ENCODE measurements at places on chromosomes 6 and 20. TPM values are rescaled to one million over a fixed set of nuclear protein-coding genes. Genes with fewer than 3 reads are reported as not detected.

The IL17A gene
- not detected for total RNA-seq

The SIRPA gene
- total RNA-seq = 0.34 TPM

The B3GALT4 gene
- 8.6 TPM for total RNA-seq

The STX11 gene
- not detected for total RNA-seq

The CLVS2 gene
- 18.6 TPM for total RNA-seq

The OPRM1 gene
- not detected for total RNA-seq

The CCN5 gene
- total RNA-seq = not detected

The TMEM151B gene
- 51.3 TPM for total RNA-seq

The MYCT1 gene
- total RNA-seq = not detected

The KCNB1 gene
- 3.1 TPM for total RNA-seq

DNA sequence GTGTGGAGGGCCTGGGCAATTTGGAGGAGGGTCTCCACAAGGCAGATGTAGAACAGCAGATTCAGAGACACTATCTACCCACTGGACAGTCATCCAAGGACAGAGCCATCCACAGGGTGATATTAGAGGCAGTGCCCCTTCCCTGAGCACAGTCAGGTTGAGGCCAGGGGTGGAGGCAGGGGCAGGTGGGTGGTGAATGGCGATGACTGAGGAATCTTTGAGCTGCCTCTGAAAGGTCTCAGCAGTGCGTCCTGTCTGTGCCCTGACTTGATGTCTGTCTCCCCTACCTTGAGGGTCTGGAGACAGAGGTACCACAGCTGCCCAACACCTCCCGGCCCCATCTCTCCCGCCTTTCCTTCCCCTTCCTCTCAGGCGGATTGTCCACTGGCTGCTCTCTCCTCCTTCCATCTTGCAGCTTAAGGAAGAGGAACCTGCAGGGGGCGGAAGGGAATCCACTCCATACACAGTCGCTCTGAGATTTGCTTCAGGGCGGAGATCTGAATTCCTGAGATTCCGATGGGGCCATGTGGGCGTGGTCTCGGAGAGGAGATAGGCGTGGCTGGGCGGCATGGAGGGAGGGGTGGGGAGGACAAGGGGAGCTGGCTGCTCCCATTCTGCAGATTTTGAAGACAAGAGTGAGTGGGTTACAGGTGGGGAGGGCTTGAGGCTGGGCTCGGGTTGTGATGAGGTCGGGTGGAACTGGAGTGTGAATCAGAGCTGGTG, 1.7 kb downstream of the MUCL3 start:
- DNase-seq = peak; percentile 38

DNA sequence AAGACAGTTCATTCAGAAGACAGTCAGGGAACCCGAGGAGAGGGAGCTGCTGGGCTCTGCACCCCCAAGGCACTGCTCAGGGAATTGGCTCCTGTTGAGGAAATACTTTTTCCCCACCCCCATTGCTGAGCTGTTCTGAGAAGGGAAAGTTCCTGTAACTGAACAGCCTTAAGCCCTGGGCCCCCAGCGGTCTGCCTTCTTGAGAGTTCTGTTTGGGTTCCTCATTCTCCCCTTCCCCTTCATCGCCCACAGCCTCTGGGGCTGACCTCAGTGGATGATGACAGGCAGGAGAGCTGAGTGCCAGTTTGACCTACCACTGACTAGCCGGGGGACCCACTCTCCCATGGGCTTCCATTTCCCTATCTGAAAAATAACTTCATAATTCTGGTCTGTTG, 10.7 kb downstream of the HCK start:
- DNase-seq = no peak

DNA sequence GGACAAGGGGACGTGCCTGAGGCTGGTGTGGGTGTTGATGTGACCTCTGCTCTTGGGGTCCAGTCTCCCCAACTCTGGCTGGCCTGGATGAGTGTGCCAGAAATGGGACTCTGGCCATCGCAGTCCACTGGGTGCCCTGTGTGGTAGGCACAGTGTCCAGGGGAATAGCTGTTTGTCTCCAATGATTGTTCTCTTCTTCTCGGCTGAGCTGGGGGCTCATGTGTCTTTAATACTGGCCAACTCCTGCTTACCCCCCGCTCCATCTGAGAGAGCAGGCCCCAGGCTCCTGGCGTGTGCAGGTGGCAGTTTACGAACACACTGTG, 45.0 kb downstream of the RBM38 start:
- DNase-seq = no peak

GRCh38 chr6:14353798-14354197, 236.2 kb downstream of the CD83 start:
- DNase-seq = no peak

GRCh38 chr20:59104831-59105230, 58.8 kb upstream of the ZNF831 start:
- no peak for DNase-seq

DNA sequence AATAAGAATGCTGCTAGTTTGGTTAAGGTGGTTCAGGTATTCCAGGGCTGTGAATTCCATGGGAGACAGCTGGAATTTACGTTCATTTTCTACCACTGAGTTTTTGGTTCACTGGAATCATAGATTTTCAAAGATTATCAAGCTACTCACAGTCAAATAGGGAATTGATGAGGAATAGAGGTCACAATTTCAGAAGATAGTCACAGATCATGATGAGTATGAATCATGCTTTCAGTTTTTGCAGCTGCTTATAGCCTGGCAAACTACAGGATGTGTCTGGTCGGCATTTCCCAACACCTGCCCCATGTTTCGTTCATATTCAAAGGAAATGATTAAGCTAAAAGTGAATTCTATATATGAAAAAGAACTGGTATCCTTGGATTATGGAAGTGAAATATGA, 58.7 kb downstream of the BCKDHB start:
- no peak for DNase-seq

DNA sequence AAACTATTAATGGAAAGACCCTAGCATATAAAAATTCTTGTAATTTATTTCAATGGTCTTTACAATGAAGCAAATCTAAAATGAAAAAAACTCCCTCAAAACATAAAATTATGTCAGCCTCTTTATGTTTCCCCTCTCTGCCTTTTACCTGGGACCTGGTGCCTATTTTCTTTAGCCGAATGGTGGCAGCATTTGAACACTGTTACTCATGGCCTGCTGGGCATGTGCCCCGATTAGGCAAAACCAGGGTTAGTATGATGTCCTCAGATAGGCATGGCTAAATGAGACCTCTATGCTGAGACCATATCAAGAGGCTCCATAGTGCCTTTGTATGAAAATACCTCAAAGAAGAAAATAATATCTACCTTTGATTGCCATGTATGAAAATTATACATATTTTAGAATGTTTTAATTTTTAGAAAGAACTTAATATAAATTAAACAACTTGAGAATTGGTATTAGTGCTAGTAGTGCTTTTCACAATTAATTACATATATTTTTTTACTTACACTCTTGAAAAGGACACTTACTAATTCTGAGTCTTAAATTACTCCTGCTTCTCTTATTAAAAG, 22.5 kb upstream of the C6orf58 start:
- DNase-seq = no peak

GRCh38 chr20:64080013-64080812, at the start of gene OPRL1:
TSS of gene OPRL1 (plus strand) at chr20:64080082. CDS start at chr20:64092721, 12,639 bp downstream.
- DNase-seq = no peak

DNA sequence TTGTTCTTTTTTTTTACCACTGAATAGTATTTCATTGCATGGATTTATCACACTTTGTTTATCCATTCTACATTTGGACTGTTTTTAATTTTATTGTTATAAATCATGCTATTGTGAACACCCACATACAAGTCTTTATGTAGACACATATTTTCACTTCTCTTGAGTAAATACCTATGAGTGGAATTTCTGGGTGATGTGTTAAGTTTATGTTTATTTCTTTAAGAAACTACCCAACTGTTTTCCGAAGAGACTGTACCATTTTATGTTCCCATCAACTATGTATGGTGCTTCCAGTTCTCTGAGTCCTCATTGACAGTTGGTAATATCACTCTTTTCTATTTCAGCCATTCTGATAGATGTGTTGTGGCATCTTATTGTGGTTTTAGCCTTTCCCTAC, 54.0 kb downstream of the RIN2 start:
- DNase-seq = no peak

DNA sequence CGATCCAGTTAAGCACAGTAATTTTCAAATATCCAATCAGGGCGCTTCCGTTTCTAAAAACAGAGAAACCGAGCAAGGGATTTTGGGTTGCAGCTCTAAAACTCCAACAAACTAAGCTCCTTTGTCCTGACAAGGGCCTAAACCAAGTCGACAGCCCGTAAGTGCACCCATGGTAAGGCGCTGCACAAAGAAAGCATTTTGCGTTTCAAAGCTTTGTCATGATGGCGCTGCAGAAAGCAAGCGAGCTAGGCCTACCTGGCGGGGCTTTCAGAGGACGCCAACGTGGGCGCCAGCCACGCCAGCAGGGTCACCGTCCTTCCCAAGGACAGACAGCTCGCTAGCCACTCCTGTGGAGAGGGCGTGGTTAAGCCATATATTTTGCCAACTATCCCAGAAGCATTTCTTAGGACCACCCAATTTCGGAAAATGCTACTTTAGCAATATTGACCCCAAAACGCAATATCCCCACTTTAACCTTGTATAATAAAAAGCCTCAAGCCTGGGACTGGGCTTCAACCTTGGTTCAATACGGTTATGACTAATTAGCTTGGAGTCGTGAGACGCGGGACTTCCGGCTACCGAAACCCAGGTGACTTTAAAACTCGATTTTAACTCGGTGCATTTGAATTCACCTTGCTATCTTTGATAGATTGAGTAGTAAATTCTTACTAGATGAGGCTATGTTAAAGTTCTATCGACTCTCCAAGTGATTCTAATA, 53.8 kb downstream of the TRIM38 start:
- DNase-seq = no peak

GRCh38 chr6:79077715-79078074, 359 bp downstream of the PHIP start:
- DNase-seq = no peak

GRCh38 chr6:166010136-166010960, 157.3 kb downstream of the TBXT start:
- DNase-seq = no peak

GRCh38 chr20:36812594-36813463, 39.3 kb upstream of the DSN1 start:
- no peak for DNase-seq

GRCh38 chr6:153016846-153017245, 14.3 kb upstream of the MTRF1L start:
- DNase-seq = no peak

- DNase-seq = no peak
Observed at GRCh38 chr6:56293781-56294180, 46.4 kb upstream of the COL21A1 start.

- DNase-seq = peak; percentile 57
Observed at GRCh38 chr6:158518191-158519127, 41.4 kb upstream of the TMEM181 start.

- DNase-seq = no peak
Observed at GRCh38 chr6:53358440-53359094, 9.8 kb upstream of the ELOVL5 start.

DNA sequence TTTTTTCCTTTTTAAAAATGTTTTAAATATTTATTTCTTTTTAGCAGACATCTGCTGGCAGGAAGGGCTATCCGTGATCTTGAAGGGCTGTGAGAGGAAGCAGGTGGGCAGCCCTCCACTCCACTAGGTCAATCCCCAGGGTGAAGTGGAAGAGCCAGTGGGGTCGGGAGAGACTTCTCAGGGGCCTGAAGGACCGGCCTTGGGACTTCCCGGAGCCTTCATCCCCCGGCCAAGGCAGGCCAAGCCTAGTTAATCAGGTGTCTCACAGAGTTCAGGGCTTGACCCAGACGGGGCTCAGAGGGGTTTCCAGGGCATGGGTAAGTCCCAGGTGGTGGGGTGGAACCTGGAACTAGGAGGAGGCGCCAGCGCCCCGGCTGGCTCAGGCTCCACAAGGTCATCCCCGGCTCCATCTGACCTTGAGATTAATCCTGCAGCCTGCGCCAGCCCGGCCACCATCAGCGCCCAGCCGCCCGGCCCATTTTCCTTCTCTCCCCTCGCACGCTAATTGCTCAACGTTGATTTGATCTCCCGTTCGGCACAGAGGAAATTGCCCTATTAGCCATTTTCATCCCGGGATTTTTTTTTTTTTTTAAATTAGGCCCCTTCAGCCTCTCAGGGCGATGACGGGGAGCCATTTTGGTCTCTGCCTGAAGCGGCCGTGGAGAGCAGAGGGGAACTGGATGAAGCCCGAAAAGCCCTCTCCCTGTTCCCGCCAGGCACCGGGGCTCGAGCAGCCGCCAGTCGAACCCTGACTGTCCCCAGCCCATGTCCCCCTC, 44.4 kb downstream of the MDFI start:
- no peak for DNase-seq
